ENCODE measurements at places on chromosomes 1 and 21.

GRCh38 chr1:29973406-29973805 is 737.1 kb downstream of the PTPRU start:
- no peak for DNase-seq

- no peak for DNase-seq
Observed at GRCh38 chr1:29974316-29974724, 738.0 kb downstream of the PTPRU start.

GRCh38 chr1:85333186-85333585 is 56.8 kb upstream of the BCL10 start:
- DNase-seq: no peak

- no peak for DNase-seq
Observed at GRCh38 chr1:17533201-17533600, 6.3 kb upstream of the ARHGEF10L start.

GRCh38 chr1:157166590-157166989 is 28.4 kb upstream of the ETV3 start:
- DNase-seq: no peak

GRCh38 chr1:242770366-242770765 is 245.9 kb upstream of the PLD5 start:
- DNase-seq: no peak

DNA sequence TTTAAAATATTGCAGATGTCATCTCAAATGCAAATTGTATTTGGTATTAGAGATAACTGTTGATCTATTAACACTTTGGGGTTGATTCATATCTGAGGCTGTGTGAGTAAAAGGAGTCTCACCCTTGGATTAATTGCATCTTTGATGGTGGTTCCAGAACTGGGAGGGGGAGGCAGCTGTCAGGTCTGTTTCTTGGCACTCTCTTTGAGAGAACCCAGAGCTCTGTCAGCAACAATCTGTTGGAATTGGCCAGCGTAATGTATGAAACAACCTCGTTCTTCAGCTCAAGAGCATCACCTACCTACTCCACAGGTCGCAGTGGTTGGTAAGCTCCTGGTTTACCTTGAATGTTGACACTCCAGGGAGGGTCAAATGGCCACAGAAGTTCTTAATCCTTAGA is 424.1 kb downstream of the CAMTA1 start:
- no peak for DNase-seq

GRCh38 chr1:108046026-108046425 is 81.0 kb upstream of the VAV3 start:
- no peak for DNase-seq

GRCh38 chr1:70146488-70146887 is 58.9 kb downstream of the LRRC40 start:
- no peak for DNase-seq
